ENCODE measurements at places on chromosomes 16 and 17.
A peak's percentile ranks its signal among the peaks of the same experiment; 100 is the strongest.

DNA sequence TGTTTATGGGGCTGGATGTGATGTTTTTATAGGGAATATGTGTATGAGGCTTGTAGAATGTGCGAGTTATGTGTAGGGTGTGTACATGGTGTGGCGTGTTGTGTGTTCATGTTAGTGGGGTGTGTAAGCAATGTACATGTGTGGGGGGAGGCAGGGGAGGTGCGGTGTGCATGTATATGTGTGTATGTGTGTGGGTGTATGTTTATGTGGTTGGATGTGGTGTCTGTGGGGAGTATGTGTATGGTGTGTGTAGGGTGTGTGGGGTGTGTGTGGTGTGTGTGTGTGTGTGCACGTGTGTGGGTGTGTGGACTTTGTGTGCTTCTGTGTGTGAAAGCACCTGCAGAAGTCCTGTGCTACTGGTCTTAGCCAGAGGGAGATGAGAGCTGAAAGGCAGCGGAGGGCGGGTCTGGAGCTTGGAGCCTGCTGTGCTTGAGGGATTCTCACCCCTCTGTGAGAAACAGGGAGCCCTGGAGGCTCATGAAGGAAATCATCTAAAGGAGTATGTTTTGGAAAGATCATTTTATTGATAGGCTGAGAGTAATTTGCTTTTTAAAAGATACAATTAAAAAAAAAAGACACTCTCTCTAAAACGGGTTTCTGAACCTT, 222.7 kb downstream of the HS3ST4 start:
- no peak for DNase-seq

DNA sequence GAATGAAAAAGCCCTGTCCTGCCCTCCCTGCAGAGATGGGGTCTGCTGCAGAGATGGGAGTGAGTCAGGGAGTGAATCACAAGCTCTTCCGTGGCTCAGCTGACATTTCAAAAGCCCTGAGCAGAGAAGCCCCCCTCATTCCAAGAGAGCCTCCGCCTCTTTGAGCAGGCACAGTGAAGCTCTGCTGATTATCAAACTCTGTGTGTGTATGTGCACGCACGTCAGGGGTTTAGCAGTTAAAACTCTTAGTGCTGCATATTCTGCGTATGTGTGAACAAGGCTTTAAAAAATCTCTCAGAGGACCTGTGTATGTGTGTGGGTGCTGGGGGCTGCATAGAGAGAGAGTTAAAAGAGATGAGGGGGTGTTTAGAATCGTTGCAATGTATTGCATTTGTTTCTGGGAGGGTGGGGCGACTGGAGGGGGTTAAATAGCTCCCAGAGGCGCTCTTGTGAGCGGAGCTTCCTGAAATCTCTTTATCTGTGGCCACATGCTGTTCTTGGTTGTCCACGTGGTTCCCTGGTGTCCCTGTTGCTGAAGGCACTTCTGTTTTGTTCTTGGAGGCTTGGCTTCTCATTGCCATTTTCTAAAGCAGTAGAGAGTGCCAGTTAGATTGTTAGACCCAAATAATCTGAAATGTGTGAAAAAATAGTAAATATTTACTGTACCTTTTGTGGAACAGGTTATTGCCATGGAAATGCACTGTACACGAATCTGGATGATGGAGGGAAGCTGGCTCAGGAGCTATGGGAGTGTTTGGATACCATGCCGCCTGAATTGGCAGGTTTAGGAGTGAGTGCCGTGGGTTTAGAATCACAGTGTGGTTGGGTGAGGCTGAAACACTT, 116.6 kb downstream of the PRKCB start:
- peak; percentile 51 for DNase-seq

GRCh38 chr17:8665684-8666083, 35.2 kb upstream of the MYH10 start:
- DNase-seq, result no peak

- no peak for DNase-seq
These were observed 5.0 kb downstream of the IGFBP4 start for GRCh38 chr17:40448213-40448638.

GRCh38 chr16:50924759-50925545, 183.1 kb downstream of the CYLD start:
- no peak for DNase-seq

DNA sequence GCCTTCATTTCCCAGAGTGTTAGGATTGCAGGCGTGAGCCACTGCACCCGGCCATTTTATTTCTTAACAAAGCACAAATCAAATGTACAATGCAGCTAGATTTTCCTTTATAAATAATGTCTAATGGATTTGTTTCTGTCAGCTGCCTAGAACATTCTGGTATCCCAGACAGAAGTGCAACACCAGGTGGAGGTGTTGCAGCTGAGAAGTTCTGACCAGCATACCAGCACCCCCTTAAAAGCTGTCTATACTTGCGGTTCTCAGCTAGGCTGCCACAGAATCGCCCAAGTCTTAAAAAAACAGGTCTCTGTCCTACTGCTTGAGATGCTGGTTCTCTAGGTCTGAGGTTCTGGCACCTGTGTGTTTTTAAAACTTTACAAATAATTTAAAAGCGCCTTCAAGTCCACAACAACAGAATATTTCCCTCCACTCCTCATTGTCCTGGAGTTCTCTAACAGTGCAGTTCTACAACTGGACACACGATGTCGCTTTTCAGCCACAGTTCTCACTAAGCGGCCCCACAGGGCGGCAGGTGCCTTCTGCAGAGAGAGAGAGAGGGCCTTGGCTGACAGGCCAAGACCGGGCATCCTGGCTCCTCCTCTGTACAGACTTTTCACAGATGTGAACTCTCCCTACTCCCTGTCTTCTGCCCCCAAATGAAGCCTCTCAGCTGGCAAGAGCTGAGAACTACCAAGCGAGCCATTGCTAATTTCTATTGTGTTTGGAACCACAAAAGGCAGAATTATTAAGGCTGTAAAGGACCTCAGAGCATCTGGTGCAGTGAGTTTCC, 32.6 kb upstream of the MEOX1 start:
- peak; percentile 73 for DNase-seq

DNA sequence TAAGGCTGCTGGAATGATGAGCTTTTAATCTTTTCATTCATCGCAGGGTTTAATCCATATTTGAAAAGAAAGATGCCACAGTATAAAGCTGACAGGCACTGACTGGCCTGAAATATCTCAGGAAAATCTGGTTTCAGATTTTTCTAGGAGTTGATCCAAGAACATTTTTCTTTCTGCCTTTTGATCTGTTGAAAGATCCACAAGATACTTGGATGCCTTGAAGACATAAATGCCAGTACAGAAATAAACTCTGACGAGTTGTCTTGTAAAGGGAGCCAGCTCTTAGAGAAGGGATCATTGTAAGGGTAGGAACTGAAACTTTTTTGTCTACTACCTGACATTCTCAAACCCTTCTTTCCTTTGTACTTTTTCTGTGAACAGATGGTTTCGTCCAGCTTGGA, 25.4 kb upstream of the KRT20 start:
- DNase-seq, result peak; percentile 92

DNA sequence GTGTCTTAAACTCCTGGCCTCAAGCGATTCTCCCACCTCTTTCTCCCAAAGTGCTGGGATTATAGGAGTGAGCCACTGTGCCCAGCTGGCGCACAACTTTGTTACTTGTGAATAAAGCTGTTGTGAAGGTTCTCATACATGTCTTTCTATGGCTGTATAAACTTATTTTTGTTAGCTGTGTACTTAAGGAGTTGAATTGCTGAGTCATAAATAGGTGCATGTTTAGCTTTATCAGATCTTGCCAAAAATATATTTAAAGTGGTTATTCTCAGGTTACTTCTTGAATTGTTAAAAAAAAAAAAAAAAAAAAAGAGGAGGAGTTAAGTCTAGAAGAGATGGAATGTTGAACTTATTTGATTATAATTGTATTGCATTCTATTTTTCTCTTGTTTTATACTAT, 47.6 kb upstream of the IRX3 start:
- no peak for DNase-seq

- no peak for DNase-seq
These were observed 511.5 kb downstream of the TOX3 start for GRCh38 chr16:52035436-52035835.

GRCh38 chr16:23836404-23837311, 875 bp downstream of the PRKCB start:
- DNase-seq, result no peak

- no peak for DNase-seq
These were observed 10.5 kb upstream of the PLK1 start for GRCh38 chr16:23668225-23668624.

GRCh38 chr16:19284207-19284606, 1.3 kb upstream of the CLEC19A start:
- DNase-seq, result no peak

Data from fibroblast of skin of right quadriceps (primary cell).